Activated CD8-positive, alpha-beta T cell treated with anti-CD3 and anti-CD28 coated beads, Interleukin-2, amount 10 ng/mL, durations not matched to agents 7 days and 5 days (primary cell): ENCODE measurements at places on chromosomes 7 and 10.

GRCh38 chr7:29146057-29146706 is at the start of gene CPVL:
CPVL (minus strand) TSS chr7:29146537; CDS start chr7:29121061, 25,476 bp downstream.
- no peaks in the 10 kb centered on the region for H3K36me3 ChIP-seq
- peaks cover 54% of the 10 kb centered on the region for H3K27me3 ChIP-seq
- peaks cover 4% of the 10 kb centered on the region for H3K4me1 ChIP-seq
- H3K4me3 ChIP-seq = peak within 1 kb of the TSS; percentile 19
- DNase-seq = no peak

DNA sequence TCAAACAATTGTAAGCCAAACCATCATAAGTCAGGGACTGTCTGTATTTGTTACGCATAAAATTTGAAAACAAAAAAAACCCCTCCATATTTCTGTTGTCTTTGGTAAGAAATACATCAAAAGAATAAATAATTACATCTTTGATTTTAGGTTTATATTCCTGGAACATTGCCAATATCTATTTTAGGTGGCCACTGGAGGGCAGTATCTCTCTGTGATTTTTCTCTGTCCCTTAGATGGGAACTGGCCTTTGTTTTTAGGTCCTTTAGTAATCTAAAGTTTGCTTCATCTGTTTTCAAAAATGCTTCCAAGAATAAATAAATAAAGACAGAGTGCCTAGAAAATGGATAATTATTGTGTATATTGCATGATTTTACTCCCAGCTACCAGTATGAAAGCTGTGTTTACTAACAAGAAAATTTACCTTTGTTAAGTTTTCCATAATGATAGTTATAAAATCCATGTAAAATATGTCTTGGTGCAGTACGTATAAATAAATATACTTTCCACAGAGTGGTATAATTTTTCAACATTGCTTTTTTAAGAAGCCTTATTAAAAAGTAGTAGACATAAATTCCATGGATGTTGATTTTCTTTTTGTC is 64.2 kb downstream of the PHYHIPL start:
- H3K4me3 ChIP-seq = no peak overlapping the region
- H3K27me3 ChIP-seq = no peaks in the 10 kb centered on the region
- H3K4me1 ChIP-seq = no peaks in the 10 kb centered on the region
- no peaks in the 10 kb centered on the region for H3K36me3 ChIP-seq
- H3K27ac ChIP-seq = no peak overlapping the region

- no peak overlapping the region for H3K27ac ChIP-seq
- no peaks in the 10 kb centered on the region for H3K27me3 ChIP-seq
- H3K36me3 ChIP-seq = no peaks in the 10 kb centered on the region
- H3K4me1 ChIP-seq = no peaks in the 10 kb centered on the region
- no peak overlapping the region for H3K4me3 ChIP-seq
These were observed 567.2 kb downstream of the CCSER2 start for GRCh38 chr10:84895541-84895940.

GRCh38 chr10:101226491-101227428 is 2.5 kb downstream of the LBX1 start:
- peaks cover 36% of the 10 kb centered on the region for H3K4me1 ChIP-seq
- peak overlapping the region; percentile 18 for H3K27ac ChIP-seq
- peak; percentile 42 for DNase-seq
- H3K36me3 ChIP-seq = peaks cover 2% of the 10 kb centered on the region
- H3K27me3 ChIP-seq = peaks cover 72% of the 10 kb centered on the region
- peak overlapping the region; percentile 38 for H3K4me3 ChIP-seq

DNA sequence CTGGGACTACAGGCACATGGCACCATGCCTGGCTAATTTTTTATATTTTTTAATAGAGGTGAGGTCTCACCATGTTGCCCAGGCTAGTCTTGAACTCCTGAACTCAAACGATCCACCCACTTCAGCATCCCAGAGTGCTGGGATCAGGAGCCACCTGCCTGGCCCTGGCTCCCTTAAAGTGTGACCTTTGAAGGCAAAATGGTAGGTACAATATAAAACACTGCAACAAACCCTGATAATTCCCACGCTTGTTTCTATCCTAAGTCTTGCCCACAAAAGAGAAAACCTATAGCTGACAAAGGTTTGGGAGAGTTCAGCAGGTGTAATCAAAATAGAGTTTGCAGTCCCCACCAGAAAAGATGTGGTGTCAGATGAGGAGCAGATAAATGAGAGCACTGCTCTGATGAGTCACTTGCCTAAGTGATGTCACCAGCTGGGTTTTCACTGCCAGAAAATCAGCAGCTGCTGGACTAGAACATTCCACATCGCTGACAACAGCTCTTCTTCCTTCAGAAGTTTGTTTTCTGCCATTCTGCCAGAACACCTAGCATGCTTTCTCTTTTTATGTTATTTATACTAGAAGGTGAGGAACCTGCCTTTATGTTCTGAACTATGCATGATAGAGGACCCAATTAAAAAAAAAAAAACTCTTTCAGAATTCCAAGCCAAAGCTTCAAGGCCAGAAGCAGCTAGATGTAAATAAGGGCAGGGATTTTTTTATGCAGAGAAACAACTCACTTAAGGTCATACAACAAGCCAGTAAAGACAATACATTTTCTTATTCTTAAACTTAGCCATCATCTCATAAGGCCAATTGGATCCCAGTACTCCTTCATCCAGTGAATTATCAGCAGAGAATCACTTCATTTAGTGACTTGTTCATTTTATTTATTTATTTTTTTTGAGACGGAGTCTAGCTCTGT is 18.0 kb downstream of the PURB start:
- H3K27me3 ChIP-seq = peaks cover 4% of the 10 kb centered on the region
- no peak overlapping the region for H3K27ac ChIP-seq
- H3K36me3 ChIP-seq = no peaks in the 10 kb centered on the region
- no peak overlapping the region for H3K4me3 ChIP-seq
- peaks cover 7% of the 10 kb centered on the region for H3K4me1 ChIP-seq
- DNase-seq = no peak

- no peak overlapping the region for H3K4me3 ChIP-seq
- H3K4me1 ChIP-seq = peaks cover 6% of the 10 kb centered on the region
- H3K36me3 ChIP-seq = no peaks in the 10 kb centered on the region
- DNase-seq = no peak
- H3K27ac ChIP-seq = no peak overlapping the region
These were observed 24.3 kb downstream of the PDGFA start for GRCh38 chr7:495326-495725.

- H3K4me1 ChIP-seq = peaks cover 88% of the 10 kb centered on the region
- DNase-seq = no peak
- peaks cover 76% of the 10 kb centered on the region for H3K36me3 ChIP-seq
- H3K27ac ChIP-seq = peak overlapping the region; percentile 87
- H3K27me3 ChIP-seq = no peaks in the 10 kb centered on the region
- H3K4me3 ChIP-seq = peak overlapping the region; percentile 67
These were observed 210.4 kb downstream of the FAM107B start for GRCh38 chr10:14564268-14564744.

DNA sequence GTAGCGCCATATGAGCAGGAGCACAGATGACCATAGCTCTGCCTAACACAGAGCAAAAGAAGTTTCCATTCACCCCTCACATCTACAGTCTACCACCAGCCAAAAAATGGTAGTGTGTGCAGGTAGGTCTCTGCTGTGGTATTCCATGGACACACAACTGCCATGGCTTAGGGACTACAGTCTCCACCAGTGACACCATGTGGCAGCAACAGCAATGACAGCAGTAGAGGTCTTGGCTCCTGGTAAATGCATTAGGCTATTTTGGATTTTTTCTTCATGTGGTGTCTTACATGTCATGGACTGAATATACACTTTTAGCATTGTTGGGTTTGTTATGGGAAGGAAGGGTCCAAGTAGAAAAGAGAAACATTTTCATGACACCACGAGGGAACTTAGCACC is 70.1 kb upstream of the CABCOCO1 start:
- H3K27ac ChIP-seq = no peak overlapping the region
- no peaks in the 10 kb centered on the region for H3K4me1 ChIP-seq
- no peak for DNase-seq
- H3K4me3 ChIP-seq = no peak overlapping the region
- H3K36me3 ChIP-seq = no peaks in the 10 kb centered on the region

- H3K4me1 ChIP-seq = peaks cover 11% of the 10 kb centered on the region
- H3K4me3 ChIP-seq = no peak overlapping the region
- no peaks in the 10 kb centered on the region for H3K27me3 ChIP-seq
- DNase-seq = no peak
These were observed 43.1 kb downstream of the CARD11 start for GRCh38 chr7:3000566-3000965.

DNA sequence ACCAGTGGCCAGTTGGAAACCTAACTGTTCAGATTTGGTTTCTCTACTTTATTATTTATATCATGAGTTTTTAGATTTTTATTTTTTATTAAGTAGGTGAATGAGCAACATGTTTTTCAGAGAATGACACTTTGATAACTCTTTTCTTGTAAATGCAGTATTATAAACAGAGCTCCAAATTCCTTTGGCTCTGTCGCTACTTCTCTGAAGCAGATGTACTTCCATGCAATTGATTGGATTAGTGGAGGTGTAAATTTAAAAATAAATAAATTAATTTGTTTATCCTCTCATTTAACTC is 34.3 kb upstream of the ICA1 start:
- H3K36me3 ChIP-seq = no peaks in the 10 kb centered on the region
- no peak for DNase-seq
- no peak overlapping the region for H3K27ac ChIP-seq

- no peak for DNase-seq
- no peak overlapping the region for H3K4me3 ChIP-seq
- no peaks in the 10 kb centered on the region for H3K4me1 ChIP-seq
- no peaks in the 10 kb centered on the region for H3K36me3 ChIP-seq
- no peak overlapping the region for H3K27ac ChIP-seq
These were observed 12.7 kb upstream of the MACC1 start for GRCh38 chr7:20229646-20230500.
